ENCODE measurements at places on chromosomes 7 and 10. TPM values are rescaled to one million over a fixed set of nuclear protein-coding genes. Genes with fewer than 3 reads are reported as not detected.

The EBLN1 gene
- total RNA-seq, result not detected

The TBL2 gene
- total RNA-seq, result 24.8 TPM

The CYP2C8 gene
- 0.35 TPM for total RNA-seq

The TAS2R41 gene
- not detected for total RNA-seq

The HTRA1 gene
- 69.4 TPM for total RNA-seq

The MALRD1 gene
- 2.2 TPM for total RNA-seq

The ENKUR gene
- not detected for total RNA-seq

DNA sequence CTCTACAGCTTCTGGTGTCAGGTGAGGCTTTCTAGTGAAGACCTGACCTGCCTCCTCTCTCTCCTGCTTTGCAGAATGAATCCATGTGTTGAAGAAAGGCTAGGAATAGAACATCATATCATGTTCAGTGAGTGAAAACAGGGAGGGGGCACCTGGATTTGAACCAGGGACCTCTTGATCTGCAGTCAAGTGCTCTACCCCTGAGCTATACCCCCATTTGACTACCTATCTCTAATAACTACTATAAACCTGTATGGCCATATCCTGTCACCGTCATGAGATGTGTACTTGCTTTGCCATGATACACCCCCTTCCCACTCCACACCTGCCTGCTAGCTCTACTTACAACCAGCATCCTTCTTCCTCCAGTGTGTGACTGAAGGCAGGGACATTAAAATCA lies 91.3 kb upstream of the ZNF746 start:
- no peak for DNase-seq

DNA sequence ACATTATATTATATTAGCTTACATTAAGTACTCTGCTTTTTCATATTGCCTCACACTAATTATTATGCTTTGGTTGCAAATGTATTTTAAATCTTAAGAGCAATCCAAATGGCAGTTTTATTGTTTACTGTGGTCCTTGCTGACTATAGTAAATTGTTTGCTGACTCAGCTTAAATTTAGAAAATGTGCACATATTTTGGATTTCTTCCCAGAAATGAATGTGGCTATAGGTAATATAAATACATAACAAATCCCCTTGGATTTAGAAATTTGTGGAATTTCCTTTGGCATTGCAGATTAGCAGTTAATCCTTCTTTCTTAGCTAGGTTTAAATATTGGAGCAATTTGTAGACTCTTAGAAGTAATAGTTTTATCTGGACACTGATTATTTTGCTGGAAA lies 565.8 kb downstream of the NRG3 start:
- no peak for DNase-seq

GRCh38 chr7:44394112-44394447 lies 68.7 kb upstream of the CAMK2B start:
- DNase-seq, result no peak

GRCh38 chr7:150918378-150918777 lies 59.7 kb downstream of the KCNH2 start:
- no peak for DNase-seq

- peak; percentile 37 for DNase-seq
Observed at GRCh38 chr10:75234683-75235374, 928 bp downstream of the COMTD1 start.

GRCh38 chr7:138784692-138785091 lies 13.1 kb upstream of the TMEM213 start:
- DNase-seq, result no peak

DNA sequence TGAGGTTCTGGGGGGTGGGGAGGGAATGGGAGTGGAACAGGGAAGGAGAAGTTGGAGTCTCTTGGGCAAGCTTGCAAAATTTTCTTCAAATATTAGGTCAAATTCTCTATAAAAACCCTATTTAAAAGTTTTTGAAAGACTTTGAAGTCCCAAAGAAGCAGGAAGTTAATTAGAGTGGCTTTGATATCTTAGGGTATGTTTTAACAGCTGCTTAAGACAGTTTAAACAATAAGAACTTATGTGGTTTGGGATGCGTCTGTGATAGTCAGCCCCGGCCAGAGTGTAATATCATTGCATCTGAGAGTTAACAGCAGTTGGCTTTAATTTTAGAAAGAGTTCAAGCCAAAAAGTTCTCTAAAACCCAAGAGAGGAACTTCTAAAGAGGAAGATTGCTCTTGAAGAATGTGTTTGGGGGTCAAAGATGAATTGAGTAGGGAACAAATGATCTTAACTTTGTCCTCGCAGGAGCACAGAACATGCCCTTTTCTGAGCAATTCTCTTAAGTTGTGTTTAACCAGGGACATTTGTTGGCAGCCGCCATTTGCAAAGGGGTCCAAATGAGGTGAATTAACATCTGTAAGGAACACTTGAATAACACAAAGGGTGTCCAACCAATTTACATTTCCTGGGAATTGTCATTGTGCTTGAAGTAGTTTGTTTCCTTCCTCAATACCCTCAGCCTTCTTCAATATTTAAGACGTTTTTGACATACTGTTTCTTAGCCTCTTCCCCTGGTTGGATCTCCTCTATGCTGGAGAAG lies 182.4 kb downstream of the PTEN start:
- DNase-seq, result no peak

DNA sequence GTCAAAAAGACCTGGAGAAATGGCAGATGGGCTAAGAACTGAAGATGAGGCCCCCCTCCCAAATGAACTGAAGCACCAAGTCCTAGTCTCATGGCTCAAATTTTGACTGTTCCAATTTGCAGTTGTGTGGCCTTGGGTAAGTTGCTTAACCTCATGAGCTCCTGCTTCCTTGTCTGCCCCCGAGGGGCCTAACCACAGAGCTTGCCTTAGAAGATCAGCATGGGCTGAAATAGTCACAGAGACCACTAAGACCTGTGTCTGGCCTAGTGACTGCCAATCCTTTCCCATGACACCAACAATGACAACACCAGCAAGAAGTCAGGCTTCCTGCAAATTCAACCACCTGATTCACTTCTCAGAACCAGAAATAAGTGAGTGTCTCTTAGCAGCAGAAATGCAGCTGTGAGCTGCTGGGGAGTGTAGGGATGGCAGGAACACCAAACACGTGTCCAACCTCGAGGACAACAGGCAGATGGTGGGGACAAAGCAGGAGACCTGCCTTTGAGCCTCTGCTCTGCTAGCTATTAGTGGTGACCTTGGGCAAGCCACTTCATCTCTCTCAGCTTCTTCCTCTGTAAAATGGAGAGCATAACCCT lies 23.7 kb downstream of the CRHR2 start:
- no peak for DNase-seq

GRCh38 chr7:123772652-123773051 lies 23.8 kb upstream of the WASL start:
- DNase-seq, result no peak

GRCh38 chr7:27051451-27051850 lies 44.3 kb downstream of the HOXA1 start:
- no peak for DNase-seq

DNA sequence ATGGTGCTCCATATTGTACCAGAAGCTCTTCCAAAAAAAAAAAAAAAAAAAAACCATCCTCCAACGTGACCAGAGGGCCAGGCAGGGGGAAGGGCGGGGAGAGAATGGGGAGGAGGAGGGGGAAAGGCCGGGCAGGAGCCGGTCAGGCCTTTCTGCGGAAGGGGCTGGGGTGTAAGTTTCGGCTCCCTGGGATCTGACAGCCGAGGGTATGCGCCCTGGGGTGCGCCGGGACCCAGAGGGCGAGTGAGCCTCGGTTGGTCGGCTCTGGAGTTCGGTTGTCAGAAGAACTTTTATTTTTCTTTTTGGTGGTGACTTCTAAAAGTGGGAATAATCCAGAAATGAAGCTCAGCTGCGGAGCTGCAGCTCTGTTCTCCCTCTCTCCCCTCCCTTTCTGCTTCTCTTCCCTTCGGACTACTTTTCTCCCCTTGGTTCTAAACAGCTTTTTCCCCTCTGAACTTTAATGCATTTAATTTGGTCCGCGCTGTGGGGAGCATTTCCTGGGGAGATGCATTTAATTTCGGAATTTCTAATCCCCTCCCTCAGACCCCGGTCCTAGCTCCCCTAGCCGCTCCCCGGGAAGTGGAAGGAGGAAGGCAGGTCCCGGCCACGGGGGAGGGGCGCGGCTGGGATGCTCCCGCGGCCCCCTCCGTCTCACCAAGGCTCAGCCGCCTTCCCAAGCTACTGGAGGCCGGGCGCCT lies 3.9 kb upstream of the PAX2 start:
- DNase-seq, result no peak

GRCh38 chr7:26374647-26375373 lies 83.1 kb downstream of the SNX10 start:
- DNase-seq, result no peak

- no peak for DNase-seq
Observed at GRCh38 chr10:12729885-12730284, 271.6 kb downstream of the CCDC3 start.

DNA sequence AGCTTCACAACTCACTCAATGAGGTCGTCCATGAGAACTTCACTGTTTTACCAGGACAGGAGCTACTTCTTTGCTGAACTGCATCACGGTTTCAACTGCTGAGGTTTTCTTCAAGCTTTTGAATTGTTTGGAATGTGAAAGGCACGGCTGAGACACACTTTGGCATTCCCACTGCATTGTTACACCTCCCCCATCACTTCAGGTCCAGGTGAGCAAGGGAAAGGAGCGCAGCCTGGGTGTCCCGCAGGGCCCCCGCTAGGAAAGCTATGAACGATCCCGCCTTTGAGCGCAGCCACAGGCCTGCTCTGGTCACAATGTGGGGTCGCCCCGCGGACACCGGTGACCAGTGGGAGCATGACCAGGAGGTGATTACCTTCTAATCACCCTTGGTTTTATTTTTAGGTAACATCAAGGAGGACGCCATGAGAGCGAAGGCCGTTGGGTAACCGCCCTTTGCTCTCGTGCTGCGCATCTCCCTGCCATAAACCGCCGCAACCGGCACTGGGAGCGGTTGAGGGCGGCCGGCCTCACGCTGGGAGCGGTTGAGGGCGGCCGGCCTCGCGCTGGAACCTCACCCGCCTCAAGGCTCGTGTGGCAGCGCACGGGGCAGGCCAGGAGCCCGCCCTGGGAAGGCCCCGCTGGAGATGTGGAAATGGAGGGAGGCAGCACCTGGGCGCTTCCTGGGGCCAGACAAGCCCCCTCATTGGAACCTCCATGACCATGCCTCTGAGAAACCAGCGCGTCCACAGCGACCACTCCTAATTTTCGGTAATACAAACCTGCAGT lies 50.9 kb upstream of the SGMS1 start:
- no peak for DNase-seq

- no peak for DNase-seq
Observed at GRCh38 chr7:45358287-45358686, 200.7 kb downstream of the RAMP3 start.

- no peak for DNase-seq
Observed at GRCh38 chr7:115680921-115681320, 349.6 kb downstream of the TFEC start.

DNA sequence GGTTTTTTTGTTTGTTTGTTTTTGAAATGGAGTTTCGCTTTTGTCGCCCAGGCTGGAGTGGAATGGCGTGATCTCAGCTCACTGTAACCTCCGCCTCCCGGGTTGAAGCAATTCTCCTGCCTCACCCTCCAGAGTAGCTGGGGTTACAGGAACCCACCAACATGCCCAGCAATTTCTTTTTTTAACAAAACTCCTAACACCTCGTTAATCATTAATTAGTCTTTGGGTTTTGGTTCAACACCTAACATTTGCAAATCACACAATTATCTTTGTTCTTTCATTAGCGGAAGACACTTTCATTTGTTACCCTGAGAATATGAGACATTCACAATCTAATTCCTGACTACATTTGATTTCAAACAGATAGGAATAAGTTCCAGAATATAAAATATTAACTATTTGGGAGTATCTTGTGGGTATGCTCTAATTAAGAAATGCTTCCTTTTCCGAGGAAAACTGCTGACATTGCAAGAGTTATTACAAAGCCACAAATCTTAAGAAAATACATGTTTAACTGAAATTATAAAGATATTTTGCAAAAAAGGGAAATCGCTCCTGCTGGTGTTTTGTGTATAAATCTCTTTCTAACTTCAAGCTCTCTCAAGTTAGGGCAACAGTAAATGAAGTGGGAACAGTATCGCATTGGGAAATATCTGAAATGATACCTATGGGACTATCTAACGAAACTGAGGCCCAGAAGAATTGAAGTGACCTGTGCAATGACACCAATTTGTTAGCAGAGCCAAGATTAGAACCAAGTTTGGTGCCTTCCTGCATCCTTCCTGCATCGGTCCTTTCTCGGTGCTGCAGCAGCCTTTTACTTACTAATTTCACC lies 1.2 kb upstream of the LSM8 start:
- no peak for DNase-seq

DNA sequence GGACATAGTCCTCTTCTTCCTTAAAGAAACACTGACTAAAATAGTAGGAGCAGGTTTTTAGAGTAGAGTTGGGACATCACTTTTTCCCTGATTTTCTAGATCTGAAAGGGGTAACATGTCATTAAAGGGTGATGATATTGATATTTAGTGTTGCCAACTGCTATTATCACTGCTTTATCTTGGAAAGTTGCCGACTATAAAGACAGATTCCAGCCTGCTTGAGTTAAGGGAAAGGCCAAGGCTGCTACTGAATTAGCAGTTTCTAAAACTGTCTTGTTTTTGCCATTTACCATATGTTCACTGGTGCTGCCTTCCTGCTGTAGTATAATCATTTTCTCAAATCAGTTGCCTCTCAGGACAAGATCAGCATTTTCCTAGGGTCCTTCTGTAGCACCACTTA lies 29.7 kb downstream of the AP3M1 start:
- DNase-seq, result no peak

DNA sequence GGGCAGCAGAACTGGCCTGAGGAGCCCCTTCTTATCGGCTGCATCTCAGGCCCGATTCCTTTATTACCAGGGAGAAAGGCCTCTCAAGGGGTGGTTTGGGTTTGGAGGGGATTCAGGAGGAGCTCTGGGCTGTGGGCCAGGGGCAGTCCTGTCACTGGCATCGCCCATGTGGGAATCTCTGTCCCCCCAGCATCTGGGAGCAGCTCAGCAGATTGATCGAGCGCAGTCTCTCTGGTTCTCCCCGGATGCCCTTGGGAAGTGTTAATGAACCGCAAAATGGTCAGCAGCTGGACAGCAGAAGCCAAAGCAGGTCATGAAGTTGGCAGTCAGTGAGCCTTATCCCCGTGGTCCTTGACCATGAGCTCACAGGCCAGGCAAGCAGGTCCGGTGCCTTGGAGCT lies 104.4 kb upstream of the ANLN start:
- DNase-seq, result no peak

GRCh38 chr7:110987127-110987693 lies 103.7 kb upstream of the LRRN3 start:
- DNase-seq, result no peak

DNA sequence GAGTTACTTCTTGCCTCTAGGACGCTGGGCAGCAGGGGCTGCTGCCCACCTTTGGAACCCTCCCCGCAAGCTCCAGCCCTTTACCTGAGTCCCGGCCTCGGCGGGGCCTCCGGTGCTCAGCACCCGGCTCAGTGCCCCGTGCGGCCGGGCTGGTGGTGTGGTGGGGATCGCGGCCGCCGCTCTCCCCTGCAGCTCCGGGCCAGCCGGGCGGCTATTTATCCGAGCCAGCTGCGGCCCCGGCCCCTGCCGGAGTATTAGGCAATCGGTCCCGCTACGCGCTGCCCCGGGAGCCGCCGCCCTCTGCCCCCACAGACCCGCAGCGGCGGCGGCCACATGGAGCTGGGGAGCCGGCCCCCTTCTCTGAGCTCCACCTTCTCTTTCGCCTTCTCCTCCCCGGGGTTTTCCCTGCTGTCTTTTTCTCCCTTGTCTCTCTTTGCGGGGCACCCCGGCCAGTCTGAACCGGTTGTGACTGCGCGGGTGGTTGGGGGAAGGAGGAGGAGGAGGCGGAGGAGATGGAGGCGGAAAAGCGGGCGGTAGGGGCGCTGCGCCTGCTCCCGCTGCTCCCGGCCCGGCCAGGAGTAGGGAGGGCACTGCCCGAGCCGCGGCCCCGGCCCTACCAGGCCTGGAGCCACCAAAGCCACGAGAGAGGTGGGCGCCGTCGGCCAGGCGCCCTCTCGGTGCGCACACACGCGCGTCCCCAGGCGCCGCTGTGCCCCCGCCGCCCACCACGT lies at the start of gene SLC16A9:
Gene SLC16A9, minus strand, starts transcription at position 456 of the 731 bp plus-strand sequence. CDS start 25,559 bp downstream, outside the sequence.
- DNase-seq, result peak; percentile 46
